ENCODE measurements at places on chromosomes 2 and 18.

- no peak for DNase-seq
Measured at GRCh38 chr2:8737571-8738175, 55.8 kb downstream of the ID2 start.

GRCh38 chr2:37390777-37391176, 46.3 kb downstream of the QPCT start:
- DNase-seq: no peak

GRCh38 chr18:46632401-46633071, 24.5 kb downstream of the LOXHD1 start:
- DNase-seq: peak; percentile 1

GRCh38 chr18:7812431-7813063, 245.4 kb downstream of the PTPRM start:
- DNase-seq: peak; percentile 16

- no peak for DNase-seq
Measured at GRCh38 chr18:78924301-78924700, 55.3 kb upstream of the SALL3 start.
